HuH-7.5 (cell line): ENCODE measurements at places on chromosomes 5 and 9.

GRCh38 chr9:89179540-89179894 lies 899 bp upstream of the SHC3 start:
- no peak for DNase-seq

DNA sequence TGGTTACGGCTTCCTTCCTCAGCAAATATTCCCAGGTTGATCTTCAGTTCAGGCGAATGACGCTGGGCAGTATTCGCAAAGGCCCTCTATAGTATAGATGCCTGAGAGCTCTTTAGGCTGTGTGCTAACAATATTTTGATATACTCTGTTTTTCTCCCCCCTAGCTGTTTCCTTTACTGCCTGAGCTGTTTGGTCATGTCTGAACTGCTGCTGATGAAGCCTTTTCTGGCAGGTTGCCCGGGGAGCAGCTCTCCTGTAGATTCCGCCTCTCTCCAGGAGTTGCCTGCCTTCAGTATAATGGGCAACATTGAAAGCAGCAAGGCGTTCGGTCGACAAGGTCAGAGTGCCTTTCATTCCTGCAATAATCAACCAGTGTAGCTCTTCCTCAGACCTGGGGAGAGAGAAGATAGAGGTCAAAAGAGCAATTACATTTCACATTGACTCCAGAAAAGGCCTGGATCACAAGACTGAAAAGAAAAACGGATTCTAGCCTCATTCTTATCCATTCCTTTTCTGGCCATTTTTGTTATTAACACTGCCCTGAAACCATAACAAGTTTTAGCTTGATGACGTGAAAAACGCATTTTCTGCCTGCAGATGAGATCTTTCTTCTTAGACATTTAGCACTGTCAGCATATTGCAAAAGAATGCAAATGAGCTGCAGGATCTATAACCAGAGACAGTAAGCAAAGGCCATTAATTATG lies 60.1 kb upstream of the ZNF608 start:
- peak; percentile 43 for DNase-seq

- no peak for DNase-seq
Measured at GRCh38 chr9:129886226-129887174, 51.2 kb downstream of the USP20 start.

GRCh38 chr5:68562308-68562707 lies 346.8 kb downstream of the PIK3R1 start:
- DNase-seq, result no peak
